ENCODE measurements at places on chromosomes 4 and X.

DNA sequence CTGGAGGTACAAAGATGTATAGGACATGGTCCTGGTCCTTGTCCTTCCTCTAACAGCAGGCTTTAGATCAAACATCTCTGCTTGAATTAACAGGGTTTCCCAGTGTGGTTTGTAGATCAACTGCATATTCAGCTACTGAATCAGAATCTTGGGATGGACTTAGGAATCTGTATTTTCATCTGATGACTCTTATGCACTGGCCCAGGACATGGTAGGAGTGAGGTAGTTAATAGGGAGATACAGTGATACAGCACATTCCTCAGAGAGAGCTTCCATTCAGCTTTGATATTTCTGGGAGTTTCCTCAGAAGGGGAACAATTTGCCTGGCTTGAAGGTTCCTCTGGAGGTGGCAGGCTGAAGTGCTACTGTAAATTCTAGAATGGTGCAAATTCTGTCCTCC, 203.1 kb downstream of the LARP7 start:
- no peak for DNase-seq

- no peak for DNase-seq
Measured at GRCh38 chrX:40853816-40854123, 118.4 kb upstream of the MED14 start.

GRCh38 chr4:165326831-165327210, 648 bp upstream of the MSMO1 start:
- no peak for DNase-seq

- no peak for DNase-seq
Measured at GRCh38 chrX:108070891-108071290, 20.5 kb downstream of the PSMD10 start.

DNA sequence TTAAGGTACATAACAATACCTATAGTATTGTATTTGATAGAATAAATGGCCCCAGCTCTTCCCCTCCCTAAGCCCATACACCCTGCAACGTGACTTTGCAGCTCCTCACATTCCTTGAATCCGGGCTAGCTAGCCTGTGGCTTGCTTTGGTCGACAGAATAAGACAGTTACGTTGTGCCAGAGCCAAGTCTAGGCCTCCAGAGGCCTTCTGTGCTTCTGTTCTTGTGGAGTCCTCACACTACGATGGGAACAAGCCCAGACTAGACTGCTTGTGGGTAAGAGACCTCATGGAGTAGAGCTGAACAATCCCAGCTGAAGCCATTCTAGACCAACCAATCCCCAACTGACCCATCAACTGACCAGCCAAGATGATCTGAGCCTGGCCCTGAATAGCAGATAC, 102.4 kb upstream of the PLAC1 start:
- DNase-seq: no peak

- DNase-seq: no peak
Measured at GRCh38 chrX:110420771-110421499, 62.3 kb downstream of the RTL9 start.

GRCh38 chr4:180521181-180521580, 1722.0 kb upstream of the TENM3 start:
- DNase-seq: no peak

DNA sequence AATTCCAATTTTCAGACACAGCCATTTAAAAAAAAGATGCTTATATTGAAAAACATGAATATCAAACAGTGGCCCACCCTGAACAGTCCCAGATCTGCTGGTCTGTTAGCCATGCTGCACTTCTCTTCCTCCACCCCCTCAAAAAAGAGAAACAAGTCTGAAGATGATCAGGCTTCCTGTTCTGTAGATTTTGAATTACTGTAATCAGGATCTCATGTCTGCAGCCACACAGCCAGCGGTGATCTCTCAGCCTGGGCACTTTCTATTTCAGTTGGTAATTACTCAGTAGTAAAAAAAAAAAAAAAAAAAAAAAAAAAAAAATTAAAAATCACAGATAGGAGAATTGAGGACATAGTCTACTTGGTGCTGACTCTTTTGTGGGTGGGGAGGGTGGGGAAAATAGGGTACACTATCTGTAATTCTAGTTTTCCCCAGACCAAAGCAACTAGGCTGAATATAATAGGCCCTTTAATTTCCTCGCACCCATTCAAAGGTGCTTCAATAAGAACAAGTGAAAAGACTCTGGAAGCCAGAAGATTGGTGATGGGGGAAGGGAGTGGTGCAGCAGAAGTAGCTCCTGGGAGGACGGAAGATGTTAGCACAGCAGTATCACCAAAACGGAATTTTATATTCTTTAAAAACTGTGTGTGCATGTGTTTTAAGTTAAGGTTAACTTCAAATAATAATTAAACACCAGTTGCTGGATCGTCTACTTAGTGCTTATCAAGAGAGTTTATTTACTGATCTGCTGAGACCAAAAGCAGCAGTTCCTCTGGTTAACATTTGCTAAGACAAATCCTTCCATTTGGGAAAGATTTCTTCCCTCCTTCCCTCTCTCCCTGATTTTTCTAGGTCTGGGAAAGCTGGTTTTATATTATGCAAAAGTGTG, 47.0 kb downstream of the SPRY1 start:
- DNase-seq: no peak

GRCh38 chr4:89284828-89285227, 22.8 kb downstream of the GPRIN3 start:
- peak; percentile 60 for DNase-seq

GRCh38 chrX:24243692-24244091, 70.2 kb downstream of the SUPT20HL2 start:
- DNase-seq: no peak

DNA sequence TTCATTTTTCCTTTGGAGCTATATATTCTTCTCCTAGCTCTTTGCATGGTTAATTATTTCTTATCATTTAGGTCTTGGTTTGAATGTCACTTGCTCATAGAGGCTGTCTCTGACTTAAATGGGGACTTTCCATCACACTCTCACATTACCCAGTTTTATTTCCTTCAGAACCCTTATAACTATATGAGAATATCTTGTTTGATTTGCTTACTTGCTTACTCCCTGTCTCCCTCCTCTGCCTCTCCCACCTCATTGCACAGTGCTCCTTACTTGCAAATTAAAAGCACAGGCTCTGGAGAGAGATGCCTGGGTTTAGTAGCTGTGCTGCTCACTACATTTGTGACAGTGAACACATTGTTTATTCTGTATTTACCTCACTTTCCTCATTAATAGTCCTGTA, 174.6 kb downstream of the SOWAHB start:
- DNase-seq: no peak

DNA sequence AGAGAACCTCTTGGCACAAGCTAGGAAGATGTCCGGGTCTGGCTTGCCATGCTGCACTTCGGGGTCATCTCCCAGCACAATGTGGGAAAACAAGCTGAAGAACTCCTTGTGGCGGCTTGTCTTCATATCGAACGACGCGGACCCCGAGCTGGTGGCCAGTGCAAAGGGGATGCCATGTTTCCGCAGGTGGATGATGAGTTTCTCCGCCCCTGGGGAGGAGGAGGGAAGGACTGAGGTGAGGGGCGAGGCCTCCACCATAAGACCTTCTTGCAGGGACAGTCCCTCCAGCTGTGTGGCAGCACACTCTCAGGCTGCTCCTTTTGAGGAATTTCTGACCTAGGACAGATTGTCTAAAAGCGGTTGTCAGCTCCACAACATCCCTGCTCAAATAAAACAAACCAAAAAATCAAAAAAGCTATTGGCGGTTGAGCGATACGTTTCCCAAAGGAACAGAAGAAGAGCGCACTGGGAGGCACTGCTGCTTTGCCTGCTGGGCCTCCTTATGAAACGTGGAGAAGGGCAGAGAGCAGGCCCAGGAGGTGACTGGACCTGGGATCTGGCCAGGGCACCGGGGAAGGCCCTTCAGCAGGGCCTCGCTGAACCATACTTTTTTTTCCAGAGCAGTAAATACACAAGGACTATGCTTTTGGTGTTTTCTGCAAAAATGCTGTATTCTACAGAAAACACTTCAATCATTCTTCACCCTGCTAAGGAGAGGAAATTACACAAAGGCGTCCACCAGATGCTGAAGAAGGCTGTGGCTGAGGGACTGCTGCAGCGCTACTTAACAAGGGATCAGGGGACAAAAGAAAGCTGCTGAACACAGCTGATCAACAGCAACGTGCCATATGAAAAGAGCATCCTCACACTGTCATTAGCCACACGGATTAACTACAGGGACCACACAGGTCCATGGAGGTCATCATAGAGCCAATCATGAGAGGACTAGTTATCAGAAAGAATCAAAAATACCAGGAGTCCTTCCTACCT, 70.0 kb upstream of the STS start:
- DNase-seq: no peak

DNA sequence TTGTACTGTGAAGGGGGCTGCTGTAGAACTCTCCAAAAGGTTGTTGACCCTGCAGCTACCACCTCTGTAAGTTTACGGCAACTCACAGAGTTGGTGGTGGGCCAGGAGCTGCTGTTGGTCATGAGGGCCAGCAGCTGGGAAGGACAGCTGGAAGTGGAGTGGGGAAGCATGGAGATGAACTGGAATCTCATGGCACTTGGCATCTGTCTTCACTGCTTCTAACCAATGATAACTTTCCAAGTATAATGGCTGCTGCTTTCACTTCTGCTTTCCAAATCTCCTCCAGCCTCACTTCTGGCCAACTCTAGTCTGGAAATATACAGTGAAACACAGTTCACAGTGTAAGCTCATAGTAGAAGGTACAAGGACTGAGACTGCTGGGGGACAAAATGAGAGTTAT, 126.5 kb upstream of the INTU start:
- DNase-seq: no peak

- DNase-seq: no peak
Measured at GRCh38 chr4:39542611-39543012, 15.4 kb upstream of the UGDH start.

DNA sequence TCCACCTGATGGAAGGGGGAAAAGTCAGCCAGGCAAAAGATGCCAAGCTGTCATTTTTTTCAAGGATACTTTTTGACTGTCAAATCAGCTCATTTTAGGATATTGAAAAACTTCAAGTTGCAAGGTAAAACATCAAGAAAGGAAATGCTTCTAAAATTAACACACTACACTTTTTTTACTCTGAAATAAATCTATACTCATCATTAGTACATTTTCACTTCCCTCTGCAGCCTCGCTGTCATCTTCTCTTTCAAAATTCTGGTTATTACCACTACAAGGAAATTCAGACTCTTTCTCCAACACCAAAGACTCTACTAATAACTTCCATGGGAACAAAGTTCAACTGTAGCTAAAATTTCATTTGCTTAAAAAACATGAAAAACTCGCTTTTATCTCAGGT, 41.6 kb downstream of the APBB2 start:
- no peak for DNase-seq

DNA sequence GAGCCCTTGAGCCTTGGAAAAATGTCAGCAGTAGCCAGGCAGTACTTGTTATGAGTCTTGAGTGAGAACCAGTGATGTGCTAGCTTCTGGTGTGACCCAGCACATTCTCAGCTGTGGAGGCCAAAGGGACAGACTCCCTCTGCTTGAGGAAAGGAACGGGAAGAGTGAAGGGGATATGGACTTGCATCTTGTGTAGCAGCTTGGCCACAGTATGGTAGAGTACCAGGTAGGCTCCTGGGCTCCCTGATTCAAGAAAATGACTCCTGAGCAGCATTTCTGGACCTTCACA, 1601.9 kb upstream of the ADGRL3 start:
- no peak for DNase-seq

DNA sequence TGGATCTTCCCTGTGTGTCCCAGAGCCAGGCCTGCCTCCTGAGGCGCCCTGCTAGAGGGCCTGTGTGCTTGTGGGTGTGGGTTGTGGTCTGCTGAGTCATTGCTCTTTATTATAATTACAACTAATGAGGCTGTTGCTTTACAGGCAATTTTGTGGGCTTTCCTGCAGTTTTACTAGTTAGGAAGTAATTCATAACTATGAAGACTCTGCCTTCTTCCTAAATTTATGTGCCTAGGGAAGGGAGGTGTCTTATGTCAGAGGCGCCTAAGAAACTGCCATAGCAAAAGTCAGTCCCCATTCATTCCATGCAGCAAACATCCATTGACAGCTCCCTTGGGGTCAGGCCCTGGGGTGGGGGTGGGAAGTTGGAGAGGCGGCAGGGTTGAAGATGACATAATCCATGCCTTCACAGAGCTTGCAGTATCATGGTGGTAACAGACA, 359.2 kb downstream of the IDS start:
- DNase-seq: no peak

DNA sequence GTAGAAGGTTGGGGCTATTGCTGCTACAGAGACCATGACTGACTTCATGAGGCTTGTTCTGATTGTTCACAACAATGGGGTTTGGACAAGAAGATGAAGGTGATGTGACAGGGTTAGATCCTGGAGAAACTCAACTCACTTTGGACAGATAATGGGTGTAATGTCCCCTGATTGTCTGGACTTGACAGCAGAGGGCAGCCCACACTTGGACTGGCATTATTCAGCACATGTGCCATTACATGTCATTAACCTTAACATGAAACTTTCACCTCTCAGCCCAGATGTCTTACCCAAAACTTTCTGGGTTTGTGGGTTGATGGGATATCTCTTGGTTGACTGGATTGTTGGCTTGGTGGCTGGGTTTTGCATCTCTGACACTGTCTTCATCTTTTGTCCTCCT, 101.5 kb downstream of the MXRA5 start:
- no peak for DNase-seq

DNA sequence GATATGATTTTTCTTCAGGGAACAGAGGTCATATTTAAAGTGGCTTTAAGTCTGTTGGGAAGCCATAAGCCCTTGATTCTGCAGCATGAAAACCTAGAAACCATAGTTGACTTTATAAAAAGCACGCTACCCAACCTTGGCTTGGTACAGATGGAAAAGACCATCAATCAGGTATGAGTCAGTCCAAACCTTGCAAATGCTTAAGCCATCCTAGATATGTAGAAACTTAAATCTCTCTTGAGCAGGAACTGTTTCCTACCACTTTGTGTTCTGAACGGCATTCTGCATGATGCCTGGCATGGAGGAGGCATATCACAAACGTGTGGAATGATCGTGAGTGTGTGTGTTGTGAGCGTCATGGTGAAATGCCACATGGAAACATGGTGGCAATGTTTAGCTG, 164.8 kb downstream of the PTTG2 start:
- no peak for DNase-seq

DNA sequence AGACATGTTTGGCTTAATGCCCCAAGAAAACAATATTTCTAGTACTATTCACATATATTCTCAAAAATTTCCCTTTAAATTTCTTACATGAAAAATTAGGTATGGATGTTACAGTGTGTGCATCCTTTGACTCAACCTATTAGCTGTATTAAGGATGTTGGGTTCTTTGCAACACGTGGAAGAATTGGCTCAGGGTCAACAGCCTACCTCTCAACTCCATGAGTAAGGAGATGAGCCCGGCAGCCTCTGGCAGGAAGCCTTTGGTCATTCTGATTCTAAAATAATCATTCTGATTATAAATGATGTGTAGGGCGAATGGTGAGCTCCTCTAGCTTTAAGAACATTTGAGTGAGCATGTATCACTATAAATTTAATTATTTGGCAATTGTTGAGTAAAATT, 148.0 kb upstream of the WDFY3 start:
- no peak for DNase-seq

DNA sequence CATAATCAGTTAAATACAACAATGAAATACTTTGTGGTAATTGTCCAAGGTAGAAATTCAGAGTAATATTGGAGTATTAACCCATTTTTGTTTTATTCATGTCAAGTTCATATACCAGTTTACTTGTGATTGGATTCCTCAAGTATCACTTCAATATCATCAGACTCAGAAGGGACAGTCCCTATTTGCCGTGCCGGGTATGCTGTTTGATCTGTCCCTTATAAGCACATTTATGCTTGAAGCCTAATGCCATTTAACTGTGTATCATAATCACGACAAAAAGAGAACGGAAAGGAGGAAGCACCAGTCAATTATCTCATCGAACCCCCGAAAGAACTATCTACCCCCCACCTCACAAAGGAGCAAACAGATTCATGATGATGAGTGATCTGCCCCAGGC, 171.0 kb upstream of the TBL1X start:
- no peak for DNase-seq

- DNase-seq: no peak
Measured at GRCh38 chr4:37674439-37674838, 11.7 kb downstream of the RELL1 start.
